Stimulated activated CD8-positive, alpha-beta memory T cell treated with anti-CD3 and anti-CD28 coated beads, Interleukin-4, amount 100 ng/mL, for 48 hours (primary cell): ENCODE measurements at places on chromosomes 7 and 10.

GRCh38 chr10:132179551-132180392 lies 7.0 kb upstream of the DPYSL4 start:
- DNase-seq, result no peak

DNA sequence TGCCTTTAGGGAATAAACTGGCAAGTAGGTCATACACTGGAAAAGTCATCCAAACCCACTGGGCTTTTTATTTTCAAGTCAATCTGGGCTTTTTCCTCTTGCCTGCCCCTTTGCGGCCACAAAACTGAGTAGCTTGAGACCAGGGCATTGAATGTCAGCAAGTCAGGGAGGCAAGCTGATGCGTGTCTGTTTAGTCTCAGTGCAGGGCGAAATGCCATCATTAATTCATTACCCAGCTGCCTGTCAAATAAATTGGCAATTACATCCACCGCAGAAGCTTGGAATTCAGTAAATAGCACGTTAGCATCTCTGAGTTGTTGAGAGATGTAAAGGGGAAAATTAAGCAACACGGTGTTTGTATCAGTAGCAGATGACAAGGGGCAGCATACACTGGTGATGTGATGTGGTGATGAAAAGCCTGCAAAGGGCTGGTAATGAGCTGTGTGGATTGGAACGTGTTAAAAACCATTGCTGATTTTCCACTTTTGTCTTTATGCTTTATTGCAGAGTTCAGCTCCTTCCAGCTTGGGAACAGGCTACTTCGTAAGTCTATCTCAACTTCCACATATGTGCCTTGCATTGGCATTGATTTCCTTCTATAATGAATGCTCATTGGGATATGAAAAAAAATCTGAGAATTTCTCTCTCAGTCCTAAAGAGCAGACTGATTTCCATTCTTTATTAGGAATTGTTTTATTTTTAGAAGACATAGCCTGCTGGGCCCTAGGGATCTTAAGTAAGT lies 535.9 kb downstream of the AUTS2 start:
- no peak for DNase-seq

GRCh38 chr10:120788771-120789170 lies 62.4 kb upstream of the WDR11 start:
- no peak for DNase-seq

- DNase-seq, result no peak
These were observed 99.2 kb downstream of the VOPP1 start for GRCh38 chr7:55472928-55473725.

DNA sequence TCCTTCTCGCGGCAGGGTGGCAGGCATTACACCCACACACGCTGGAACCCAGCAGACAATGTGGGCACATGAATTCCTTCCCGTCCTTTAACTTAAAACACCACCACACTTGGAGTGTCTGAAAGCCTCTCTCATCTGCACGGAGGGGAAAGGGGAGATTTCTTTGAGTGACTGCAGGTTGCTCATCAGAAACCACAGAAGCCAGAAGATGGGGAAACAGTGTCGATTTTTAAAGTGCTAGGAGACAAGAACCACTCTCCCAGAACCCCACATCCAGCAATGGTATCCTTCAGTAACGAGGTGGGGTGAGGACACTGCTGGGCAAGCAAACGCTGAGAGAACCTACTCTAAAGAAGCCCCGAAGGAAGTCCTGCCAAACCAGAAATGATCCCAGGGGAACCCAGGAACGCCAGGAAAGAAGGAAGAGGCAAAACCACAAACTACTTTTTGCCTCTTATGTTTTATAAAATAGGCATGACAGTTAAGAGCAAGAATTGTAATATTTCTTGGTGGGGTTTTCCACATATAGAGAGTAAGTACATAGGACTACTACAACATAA lies 254.3 kb downstream of the ELFN1 start:
- no peak for DNase-seq

GRCh38 chr10:3248526-3249306 lies 76.1 kb upstream of the PITRM1 start:
- DNase-seq, result no peak

- no peak for DNase-seq
These were observed 138.7 kb upstream of the ADO start for GRCh38 chr10:62665771-62666170.

DNA sequence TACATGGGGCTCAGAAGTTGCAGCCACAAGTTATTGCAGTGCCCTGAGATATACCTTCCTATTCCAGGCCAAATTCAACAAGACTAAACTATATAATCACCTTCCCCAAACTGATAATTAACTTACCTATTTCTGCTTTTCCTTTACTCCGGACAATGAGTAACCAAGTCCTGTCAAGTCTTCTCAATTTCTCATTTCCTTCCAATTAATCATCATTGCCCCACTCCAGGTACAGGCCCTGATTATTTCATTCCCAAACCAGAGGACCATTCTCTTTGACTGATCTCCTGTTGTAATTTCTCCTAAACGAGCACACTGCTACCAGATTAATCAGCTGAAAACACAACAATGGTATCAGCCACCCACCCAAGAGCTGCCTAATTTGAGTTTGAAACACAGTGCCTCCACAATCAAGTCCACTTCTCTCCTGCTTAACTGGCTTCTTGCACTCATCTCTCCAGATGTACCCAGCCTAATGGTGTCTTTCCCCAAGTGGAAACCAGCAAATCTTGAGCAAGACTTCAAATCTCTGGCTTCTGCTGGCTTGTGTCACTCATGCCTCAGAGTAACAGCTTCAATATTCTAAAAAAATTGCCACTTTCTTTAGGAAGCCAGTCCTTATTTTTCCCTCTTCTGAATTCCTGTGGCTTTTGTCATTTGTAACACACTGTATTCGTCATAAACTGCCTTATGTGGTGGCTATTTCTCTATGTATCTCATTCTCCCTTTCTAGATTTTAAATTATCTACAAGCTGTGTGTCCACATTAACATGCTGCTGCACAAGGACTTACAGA lies 89.1 kb downstream of the CDK6 start:
- DNase-seq, result no peak

GRCh38 chr7:69342154-69342884 lies 256.0 kb upstream of the AUTS2 start:
- DNase-seq, result no peak

DNA sequence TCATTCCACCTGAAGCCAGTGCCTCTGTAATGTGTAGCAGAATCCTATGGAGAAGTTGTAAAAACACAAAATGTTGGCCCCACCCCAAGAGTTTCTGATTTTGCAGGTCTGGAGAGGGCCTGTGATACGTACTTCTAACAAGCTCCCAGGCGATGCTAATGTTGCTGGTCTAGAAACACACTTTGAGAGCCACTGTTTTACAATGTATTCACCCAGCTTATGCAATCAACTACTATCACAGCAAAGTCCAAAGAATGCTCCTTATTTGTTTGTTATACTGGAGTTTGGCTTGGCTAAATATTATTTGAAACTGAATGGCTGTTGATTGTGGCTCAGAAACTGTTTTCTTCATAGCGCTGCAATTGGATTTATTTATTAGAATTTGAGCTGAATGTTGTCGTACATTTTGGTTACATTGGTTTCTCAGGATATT lies 44.3 kb downstream of the DNAJB9 start:
- DNase-seq, result no peak

DNA sequence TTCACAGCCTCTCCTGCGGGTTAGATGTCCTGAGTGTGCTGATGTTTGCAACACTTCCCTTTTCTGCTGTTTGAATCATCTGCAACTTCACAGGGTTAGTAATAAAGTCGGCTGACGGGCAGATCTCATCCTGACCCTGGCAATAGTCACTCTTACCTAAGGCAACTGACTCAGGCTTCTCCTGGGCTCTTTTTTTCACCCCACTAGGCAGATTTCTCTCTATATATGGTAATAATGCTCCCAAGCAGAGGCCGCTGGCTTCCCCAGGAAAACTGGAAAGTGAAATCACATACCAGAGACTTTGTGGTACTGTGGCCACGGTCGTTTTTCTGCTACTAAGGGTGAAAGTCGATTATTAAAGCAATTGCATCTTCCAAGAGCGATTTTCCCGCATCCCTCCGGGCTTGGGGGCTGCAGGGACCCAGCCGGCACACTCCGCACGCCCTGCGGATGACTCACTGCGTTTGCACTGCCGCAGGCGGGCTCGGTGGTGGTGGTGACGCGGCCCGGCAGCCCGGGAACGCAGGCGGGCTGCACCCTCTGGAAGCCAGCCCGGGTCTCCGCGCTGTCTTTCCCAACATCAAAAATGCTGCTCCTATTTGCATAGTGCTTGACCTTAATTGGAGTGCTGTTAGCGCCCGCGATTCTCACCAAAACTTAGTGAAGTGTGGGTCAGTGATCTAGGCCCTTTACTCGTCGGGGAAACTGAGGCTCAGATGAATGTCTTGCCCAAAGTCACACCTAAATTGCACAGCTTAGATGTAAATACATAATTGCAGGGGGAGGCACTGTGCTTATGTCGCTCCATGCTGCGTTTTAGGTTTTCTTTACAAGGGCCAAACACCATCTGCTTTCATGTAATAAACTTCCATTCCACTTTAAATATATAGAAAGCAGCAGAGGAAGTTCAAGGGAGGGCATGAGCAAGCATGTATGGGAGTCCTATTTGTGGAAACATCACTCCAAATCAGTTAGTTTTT lies 47.6 kb upstream of the ITGB1 start:
- peak; percentile 54 for DNase-seq

DNA sequence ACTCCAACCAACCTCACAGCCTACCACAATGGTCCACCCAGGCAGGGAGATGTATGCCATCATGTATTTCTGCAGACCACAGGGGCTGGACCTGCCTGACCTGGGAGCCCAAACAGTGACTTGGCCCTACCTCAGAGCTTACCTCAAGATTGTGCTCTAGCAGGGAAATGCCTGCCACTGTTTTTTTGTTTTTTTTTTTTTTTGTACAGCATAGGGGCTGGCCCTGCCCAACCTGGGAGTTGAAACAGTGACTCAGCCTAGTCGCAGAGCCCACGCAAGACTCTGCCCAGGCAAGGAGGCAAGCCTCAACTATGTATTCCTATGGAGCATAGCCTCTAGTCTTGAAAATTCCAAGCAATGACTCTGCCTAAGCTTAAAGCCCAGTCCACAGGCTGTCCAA lies 39.3 kb upstream of the CDK6 start:
- DNase-seq, result peak; percentile 32

GRCh38 chr10:97261656-97262055 lies 30.8 kb downstream of the ARHGAP19 start:
- no peak for DNase-seq

DNA sequence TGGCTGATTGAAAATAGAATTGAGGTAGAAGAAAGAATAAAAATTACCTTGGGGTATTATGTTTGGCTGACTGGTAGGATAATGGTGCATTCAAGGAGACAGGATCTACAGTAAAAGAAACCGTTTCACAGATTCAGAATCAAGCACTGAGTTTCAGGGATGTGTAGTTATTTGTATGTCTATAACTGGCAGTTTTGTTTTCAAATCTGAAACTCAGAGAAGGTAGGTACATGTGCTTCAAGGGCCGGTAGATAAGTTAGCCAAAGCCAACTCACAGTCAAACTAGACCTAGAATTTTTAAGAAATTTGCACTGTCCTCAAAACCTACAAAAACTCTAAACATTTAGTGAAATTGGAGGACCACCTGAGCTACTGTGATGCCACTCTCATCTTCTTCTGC lies 191.5 kb downstream of the FOXP2 start:
- no peak for DNase-seq

GRCh38 chr10:486206-486605 lies 203.3 kb downstream of the DIP2C start:
- no peak for DNase-seq

DNA sequence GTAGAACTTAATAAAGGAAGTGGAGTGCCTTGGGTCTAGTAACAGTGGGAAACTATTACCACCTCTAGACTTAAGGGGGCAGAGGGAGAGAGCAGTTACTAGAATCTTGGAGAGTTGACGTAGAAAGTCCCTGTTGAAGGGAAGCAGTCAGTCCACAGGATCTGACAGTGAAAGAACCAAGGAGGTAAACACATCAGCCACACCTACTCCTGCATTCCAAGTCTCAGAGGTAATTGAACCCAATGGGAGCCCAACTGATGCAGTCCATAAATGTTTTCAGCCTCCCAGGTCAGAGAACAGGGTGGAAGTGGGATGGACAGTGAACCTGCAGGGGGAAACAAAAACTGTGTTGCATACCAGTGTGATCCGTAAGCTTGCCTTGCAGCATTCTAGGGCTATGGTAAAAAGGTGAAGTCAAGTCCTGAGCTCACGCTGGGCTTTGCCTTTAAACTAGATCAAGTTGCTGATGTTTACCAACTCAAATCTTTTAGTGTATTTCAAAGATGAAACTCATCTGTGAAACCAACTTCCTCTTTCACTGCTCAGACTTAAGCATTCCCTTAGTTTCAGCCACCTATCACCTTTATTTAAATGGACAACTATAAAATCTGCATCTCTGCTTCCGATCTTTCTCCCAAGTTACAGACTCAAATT lies 57.2 kb downstream of the SLC16A12 start:
- no peak for DNase-seq

DNA sequence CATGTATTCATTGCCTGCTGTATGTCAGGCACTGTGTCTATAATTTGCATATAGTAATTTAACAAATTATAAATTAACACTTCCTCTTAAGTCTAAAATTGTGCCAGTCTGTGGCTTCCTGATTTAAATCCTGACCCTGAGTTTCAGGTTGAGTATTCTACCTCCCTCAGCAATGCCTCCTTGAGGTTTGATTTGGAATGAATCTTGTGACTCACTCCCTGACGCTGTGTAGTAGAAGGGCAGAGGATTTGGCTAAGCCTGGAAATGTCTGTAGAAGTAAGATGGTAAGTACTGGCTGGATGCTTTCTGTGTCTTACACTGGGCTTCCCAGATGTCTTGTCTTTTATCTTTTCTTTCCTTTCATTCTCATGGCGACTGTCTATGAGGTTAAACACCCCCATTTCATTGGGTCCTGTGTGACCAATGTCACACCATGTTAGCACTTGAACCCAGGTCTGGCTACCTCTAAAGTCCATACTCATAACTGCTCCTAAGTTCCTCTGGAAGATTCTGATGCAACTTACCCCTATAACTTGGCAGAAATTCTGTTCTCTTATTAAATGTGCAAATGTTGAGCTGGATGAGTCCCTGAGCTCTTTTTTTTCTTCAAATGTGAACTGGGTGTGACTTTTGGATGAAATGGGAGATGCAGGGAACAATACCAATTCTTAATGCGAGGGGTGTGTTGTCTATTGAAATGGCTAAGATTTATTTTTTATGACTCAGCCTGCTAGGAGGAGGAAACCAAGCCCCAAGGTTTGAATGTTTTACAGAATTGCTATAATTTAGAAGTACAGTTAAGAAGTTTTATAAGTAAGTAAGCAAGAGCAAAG lies 48.5 kb downstream of the PLCE1 start:
- DNase-seq, result no peak

- peak; percentile 86 for DNase-seq
These were observed 75.7 kb upstream of the EFCAB10 start for GRCh38 chr7:105656922-105657521.

DNA sequence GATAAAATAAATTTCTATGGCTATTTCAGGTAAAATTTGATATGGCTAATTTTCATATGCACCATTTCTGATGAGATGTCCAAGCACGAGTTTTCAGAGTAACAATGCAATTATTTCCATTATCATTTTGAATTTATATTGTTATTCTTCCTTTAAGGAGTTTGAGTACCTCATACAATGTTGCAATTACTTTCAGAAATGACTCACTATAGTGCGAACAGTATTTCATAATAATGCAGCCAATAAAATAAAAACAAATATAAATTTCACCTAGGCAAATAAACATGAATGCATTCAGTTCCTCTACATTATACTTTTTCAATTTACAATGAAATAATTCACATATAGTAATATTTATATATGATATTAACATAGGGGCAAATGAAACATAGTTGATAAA lies 78.8 kb upstream of the LRRN3 start:
- DNase-seq, result no peak
